ENCODE measurements at places on chromosomes 3 and 15.

DNA sequence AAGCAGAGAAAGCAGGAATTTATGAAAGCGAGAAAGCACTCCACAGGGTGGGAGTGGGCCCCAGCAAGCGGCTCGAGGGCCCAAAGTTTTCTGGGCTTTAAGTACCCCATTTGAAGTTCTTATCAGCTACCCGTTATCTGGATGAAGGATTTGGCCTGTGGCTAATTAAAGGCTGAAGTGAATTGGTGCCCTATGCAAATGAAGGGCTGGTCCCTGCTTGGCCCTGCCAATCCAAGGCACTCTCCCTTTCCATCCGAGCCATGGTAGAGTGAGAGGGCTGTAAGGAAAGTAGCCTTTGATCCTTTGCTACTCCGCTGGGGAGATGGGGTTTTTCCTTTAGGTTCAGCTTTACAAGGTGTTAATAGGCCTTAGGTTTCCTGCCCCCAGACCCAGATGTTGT is 469.3 kb upstream of the CFAP20DC start:
- no peak for DNase-seq

GRCh38 chr3:188559072-188559429 is 405.1 kb downstream of the LPP start:
- DNase-seq = no peak

DNA sequence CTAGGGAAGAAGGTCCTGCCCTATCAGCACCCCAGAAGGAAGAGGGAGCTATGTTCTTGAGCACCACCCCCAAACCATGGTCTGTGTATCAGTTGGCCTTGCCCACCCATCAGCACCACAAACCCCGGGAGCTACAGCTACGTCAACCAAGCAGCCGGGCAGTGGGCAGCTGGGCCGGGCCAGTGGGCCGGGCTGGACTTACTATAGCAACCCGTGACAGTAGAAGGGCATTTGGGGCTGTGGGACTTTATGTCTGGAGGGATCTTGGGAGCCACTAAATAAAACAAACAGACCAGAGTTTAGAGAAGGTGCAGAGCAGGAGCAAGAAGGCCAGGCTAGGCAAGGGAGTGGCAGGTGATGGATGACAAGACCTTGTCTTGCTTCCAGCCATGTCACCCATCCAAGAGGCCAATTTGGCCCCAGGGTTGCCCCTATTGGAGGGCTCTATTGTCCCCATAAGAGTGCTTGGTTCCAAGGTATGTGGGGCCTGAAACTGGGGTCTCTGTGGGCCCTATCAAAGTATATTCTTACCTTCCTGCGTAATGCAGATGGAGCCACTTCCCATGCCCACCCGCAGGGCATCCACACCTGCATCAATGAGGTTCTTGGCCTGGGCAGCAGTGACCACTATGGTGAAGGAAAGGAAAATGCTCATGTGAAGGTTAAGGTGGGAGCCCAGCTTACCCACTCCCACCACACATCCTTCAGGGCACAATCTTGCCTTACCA is 3.2 kb downstream of the IMPDH2 start:
- no peak for DNase-seq

DNA sequence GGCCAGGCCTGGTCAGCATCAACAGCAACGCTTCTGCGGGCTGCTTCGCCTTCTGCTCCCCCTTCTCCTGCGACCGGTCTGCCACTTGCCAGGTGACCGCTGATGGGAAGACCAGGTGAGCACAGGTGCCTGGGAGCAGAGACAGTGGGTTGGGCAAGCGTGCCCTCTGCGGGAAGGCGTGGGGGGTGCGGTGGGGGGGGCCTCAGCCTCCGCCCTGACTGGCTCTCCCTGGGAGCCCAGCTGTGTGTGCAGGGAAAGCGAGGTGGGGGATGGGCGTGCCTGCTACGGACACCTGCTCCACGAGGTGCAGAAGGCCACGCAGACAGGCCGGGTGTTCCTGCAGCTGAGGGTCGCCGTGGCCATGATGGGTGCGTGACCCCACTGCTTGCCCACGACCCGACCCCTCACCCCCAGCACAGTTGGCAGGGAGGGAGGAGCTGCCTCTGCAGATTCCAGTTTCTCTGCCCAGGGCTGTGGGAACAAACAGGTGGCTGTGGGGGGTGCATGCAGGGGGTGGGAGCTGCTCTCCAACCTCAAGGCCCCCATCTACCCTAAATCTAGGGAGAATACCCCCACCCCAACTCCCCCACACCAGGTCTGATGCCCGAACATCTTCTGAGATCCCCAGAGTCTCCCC is 8.8 kb downstream of the STAB1 start:
- DNase-seq = no peak

DNA sequence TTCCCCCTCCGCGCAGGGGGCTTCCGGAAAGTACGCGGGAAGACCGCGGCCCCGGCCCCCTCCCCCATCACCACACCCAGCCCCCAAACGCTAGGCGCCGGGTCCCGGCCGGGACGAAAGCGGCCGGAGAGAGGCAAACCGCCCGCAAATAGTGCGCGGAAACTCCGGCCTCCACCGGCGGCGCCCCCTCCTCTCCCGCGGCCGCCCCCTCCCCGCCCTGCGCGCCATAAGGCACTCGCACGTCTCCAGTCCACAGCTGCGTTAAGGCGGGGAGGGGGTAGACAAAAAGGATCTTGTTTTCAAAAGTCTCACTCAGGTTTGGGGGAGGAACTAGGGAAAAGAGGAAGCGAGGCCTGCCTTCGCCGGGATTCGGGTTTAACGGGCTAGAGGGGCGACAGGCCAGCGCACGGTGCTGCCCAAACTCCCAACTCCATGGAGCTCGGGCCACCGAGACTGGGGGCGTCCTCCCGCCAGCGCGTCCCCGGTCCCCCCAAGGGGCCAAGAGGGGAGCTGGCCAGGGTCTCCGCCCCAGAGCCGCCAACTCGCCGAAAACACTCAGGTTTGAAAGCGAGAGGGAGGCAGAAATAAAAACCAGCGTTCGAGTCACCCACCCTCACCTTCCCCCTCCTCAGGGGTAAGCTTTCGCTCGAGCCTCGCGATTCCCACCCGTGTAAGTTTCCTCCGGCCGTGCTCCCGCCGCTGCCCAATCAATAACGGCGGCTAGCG is 1.8 kb downstream of the ANP32A start:
- no peak for DNase-seq

GRCh38 chr15:90201944-90202375 is 830 bp downstream of the SEMA4B start:
- no peak for DNase-seq

- no peak for DNase-seq
Measured at GRCh38 chr3:53913401-53913800, 21.7 kb upstream of the SELENOK start.

GRCh38 chr15:72141171-72142084 is 23.2 kb downstream of the SENP8 start:
- DNase-seq = no peak

DNA sequence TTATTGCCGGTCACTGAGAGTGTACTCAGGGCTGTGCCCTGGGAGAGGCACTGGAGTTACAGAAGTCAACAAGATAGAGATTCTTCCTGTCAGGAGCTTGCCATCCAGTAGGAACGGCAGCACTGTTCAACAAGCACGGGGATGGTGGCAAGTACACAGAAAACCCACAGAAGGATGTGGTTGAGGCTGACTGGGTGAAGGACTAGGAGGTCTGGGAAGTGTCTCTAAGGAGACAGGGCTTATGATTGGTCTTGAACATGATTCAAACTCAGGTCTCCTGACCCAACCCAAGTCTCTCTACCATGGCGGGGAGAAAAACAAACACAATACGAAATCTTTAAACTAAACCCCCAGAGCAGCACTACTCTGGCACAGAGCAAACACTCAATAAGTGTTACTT is 37.6 kb downstream of the ERICH6 start:
- no peak for DNase-seq
